ENCODE measurements at places on chromosomes 13 and 19.
A peak's percentile ranks its signal among the peaks of the same experiment; 100 is the strongest.

DNA sequence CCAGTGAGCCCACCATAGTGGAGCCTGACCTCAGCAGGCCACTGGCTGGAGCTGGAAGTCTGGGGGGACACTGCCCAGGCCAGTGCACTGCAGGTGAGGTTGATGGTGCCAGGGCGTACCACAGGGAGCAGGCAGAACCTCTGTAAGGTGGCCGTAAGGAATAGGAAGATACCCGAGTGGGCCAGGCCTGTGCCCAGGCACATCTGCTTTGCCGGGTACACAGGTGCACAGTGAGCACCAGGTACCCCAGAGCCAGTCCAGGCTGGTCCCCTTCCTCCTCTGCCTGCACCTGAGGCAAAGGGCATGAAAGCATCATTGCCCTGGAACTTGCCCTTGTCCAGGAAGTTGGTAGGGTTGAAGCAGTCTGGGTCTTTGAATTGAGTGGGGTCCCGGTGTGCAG lies 9.5 kb downstream of the EGLN2 start:
- no peak for DNase-seq

- DNase-seq: no peak
Observed at GRCh38 chr19:43465468-43466120, at the start of gene LYPD3. Gene LYPD3 (minus strand): TSS chr19:43465608. CDS start chr19:43465571, 37 bp downstream.

DNA sequence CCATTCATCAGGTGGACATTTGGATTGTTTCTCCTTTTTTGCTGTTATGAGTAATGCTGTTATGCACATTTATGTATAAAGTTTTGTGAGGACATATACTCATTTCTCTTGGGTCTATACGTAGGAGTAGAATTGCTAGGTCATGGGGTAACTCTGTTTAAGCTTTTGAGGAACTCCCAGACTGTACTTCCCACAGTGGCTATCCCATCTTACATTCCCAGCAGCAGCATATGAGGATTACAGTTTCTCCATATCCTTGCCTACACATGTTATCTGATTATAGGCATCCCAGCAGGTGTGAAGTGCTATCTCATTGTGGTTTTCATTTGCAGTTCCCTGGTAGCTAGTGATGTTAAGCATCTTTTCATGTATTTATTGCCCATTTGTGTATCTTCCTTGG lies 5.9 kb downstream of the ZSCAN22 start:
- no peak for DNase-seq

- no peak for DNase-seq
Observed at GRCh38 chr13:33874871-33875270, 56.9 kb downstream of the RFC3 start.

- no peak for DNase-seq
Observed at GRCh38 chr13:29551214-29551613, 44.3 kb downstream of the SLC7A1 start.

- DNase-seq: peak; percentile 71
Observed at GRCh38 chr19:35436477-35437405, 11.3 kb upstream of the FFAR2 start.

DNA sequence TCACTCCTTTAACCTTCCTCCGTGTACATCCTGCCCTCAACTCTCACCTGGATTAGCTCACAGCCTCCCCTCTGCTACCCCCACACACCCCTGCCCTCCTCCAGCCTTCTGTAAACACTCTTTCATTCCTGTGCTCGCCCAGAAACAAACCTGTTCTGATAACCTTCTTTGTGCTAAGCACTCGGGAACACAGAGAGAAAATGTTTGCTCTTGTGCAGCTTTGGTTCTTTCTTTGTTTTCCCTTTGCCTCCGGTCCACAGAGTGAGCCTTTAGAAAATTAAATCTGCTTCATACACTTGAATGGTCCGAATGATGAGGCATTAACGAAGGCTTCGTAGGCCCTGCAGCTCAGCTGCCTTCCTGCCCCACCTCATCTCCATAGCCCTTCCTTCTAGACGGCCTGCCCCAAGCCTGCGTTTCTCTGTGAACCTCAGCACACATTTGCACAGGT lies 6.6 kb upstream of the ZDHHC20 start:
- no peak for DNase-seq

- DNase-seq: no peak
Observed at GRCh38 chr19:56832352-56832928, 8.1 kb downstream of the PEG3 start.

GRCh38 chr19:23002690-23003422 lies at the start of gene ZNF728:
Gene ZNF728 (minus strand): TSS chr19:23003176. CDS start chr19:23003030, 146 bp downstream.
- no peak for DNase-seq

DNA sequence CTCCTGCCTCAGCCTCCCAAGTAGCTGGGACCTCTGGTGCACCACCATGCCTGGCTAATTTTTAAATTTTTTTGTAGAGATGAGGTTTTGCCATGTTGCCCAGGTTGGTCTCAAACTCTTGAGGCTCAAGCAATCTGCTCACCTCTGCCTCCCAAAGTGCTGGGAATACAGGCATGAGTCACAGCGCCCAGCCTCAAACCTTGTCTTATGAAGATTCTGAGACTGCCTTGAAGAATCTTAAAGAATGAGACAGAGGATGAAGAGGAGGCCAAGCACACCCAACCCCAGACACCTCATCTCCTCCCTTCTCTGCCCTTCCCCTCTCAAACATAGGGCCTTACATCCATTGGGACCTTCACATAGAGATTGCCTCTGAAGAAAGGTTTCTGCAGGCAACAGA lies 179.7 kb downstream of the ABCC4 start:
- no peak for DNase-seq

DNA sequence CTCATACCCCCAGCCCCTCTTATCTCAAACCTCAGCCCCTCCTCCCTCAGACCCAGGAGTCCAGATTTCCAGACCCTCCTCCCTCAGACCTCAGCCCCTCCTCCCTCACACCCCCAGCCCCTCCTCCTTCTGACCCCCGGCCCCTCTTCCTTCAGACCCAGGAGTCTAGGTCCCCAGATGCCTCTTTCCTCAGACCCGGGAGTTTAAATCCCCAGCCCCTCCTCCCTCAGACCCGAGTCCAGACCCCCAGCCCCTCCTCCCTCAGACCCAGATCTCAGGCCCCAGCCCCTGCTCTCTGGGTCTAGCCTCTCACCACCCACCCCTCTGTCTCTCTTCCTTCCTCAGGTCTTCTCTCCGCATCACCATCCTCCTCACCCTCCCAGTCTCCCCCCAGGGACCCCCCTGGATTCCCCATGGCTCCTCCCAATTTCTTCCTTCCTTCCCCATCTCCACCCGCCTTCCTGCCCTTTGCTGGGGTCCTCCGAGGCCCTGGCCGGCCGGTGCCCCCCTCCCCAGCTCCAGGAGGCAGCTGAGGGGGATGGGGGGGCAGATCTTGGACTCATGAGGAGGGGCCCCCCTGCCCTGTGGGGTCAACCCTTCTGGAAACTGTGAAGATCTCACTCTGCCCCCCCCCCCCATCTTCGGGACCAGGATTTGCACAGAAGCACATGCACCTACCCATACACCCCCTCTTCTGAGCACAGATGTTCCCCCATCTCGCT lies 10.7 kb downstream of the BCL3 start:
- no peak for DNase-seq

- DNase-seq: no peak
Observed at GRCh38 chr19:41889896-41890295, 6.9 kb downstream of the ARHGEF1 start.

GRCh38 chr13:104757712-104758111 lies 1691.5 kb upstream of the SLC10A2 start:
- DNase-seq: no peak

DNA sequence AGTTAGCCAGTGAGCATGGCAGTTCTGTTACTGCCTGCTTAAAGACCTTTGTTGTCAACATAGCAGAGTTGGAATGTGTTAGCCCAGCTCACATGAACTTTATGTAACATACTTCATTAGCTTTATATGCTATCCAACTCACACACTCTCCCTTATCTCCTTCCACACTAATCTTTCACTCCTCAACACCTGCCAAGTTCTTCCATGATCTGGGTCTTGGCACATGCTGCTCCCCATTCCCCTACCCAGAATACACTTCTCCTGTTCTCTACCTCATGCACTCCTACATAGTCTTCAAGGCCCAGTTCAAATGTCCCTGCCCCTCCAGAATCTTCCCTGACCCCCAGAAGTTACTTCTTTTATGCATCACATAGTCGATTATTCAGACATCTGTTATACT lies 179.3 kb downstream of the KATNAL1 start:
- DNase-seq: no peak

DNA sequence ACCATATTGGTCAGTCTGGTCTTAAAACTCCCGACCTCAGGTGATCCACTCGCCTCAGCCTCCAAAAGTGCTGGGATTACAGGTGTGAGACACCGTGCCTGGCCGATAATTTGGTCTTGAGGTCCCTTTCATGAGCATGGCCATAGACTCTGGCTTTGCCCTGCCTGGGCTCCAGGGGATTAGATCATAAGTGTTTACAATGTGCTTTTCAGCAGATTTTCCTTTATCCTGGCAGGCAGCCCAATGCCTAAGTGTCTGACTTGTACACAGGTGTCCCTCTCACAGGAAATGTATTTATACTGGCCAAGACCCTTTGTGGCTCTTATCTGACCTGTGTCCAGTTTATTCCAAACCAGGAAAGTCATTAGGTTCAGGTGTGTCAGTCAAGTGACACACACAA lies 15.9 kb downstream of the BCAM start:
- DNase-seq: no peak

DNA sequence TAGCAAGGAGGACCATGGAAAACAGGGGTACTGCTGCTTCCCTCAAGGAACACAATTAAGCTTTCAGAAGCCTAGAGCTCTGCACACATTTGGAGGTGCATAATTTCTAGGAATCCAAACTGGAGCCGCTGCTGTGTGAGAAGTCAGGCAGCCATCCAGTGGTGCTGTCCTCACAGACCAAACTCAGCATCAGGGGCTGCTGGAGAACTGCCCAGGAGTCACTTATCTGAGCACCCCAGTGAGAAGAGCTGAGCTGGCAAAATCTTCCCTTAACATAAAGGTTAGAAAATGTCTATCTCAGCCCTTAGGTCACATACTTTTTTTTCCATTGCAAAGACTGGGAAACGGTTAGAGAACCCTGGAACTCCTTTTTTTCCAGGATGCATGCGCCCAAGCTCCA lies 72.8 kb downstream of the ATP7B start:
- DNase-seq: no peak

- no peak for DNase-seq
Observed at GRCh38 chr13:30042272-30042671, 191.9 kb upstream of the UBL3 start.

DNA sequence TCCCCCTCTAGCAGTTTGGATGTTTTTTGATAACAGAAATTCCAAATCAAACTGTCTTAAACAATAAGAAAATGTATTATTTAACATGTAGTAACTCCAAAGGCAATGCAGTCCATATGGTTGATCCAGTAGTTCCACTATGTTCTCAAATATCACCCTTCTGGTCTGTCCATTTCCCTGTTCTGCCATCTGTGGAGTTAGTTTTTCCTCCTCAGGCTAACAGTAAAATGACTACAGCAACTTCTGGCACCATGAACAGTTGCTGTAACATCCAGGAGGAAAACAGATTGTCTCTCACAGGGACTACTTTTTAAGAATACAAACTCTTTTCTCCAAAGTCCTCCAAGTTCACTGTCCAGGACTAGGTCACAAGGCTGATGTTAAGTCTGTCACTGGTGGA lies 455.4 kb downstream of the FGF14 start:
- no peak for DNase-seq

- DNase-seq: no peak
Observed at GRCh38 chr13:102678339-102679107, 16.3 kb downstream of the METTL21C start.

DNA sequence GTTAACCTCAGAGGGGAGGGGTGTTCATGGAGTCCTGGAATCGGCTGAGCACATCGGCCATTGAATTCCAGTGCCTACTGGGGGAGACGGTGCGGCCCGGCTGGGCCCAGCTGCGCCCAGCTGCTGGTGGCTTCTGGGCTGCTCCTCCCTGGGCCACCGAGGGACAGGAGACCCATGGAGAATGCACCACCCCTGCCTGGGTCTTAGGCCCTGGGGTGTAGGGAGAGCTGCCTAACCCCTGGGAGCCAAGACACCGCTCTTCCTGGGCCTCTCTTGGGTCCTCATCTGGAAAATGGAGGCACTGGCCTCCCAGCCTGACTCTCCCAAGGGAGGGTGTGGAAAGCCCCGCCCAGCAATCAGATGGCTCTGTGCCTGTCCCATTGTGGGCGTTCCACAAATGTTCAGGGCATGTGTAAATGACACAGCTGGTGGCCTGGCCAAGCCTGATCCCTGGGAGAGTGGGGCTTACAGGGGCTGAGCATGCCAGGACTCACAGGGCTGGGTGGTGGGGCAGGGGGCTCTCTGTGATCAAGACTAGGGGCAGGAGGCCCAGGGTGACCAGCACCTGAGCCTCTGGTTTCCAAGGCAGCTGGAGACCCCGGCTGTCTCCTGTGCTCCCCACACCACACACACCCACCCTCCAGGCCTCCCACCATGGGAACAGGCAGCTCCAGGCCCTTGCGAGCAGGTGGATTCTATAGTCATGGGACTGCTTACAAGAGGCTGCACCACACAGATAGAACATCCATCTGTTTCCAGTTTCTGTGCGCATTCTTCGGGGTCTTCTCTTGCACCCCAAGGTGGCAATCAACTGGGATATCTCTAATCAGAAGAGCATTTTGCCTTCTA lies 150.9 kb downstream of the URI1 start:
- no peak for DNase-seq

DNA sequence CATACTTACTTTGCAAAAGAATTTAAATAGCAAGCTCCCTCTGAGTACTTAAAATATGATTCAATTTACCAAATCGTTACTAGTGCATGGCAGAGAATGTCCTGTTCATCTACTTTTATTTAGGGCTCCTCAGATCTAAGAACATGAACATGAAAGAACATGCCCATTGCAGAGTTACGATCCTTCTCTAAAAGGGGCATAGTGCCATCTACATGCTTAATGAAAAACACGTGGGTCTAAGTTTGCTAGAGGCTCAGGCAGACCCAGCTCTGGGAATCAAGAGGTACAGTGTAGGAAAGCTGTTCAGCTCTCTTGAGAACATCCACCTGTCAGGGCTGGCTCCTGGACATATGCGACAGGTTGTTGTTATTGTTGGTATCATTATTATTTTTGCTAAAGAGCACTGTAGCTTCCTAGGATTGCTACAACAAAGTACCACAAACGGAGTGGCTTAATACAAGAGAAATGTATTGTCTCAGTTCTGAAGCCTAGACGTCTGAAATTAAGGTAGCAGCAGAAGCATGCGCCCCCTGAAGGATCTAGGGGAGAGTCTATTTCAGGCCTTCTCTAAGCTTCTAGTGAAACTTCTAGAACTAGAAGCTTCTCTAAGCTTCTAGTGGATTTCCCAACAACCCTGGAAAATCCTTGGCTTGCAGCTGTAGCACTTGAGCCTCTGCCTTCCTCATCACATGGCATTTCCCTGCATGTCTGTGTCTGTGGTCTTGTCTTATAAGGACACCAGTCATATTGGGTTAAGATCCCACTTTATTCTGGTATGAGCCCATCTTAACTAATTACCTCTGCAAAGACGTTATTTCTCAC lies 133.9 kb downstream of the DCT start:
- no peak for DNase-seq
